ENCODE measurements at places on chromosomes 13 and 19. TPM values are rescaled to one million over a fixed set of nuclear protein-coding genes. Genes with fewer than 3 reads are reported as not detected.

DNA sequence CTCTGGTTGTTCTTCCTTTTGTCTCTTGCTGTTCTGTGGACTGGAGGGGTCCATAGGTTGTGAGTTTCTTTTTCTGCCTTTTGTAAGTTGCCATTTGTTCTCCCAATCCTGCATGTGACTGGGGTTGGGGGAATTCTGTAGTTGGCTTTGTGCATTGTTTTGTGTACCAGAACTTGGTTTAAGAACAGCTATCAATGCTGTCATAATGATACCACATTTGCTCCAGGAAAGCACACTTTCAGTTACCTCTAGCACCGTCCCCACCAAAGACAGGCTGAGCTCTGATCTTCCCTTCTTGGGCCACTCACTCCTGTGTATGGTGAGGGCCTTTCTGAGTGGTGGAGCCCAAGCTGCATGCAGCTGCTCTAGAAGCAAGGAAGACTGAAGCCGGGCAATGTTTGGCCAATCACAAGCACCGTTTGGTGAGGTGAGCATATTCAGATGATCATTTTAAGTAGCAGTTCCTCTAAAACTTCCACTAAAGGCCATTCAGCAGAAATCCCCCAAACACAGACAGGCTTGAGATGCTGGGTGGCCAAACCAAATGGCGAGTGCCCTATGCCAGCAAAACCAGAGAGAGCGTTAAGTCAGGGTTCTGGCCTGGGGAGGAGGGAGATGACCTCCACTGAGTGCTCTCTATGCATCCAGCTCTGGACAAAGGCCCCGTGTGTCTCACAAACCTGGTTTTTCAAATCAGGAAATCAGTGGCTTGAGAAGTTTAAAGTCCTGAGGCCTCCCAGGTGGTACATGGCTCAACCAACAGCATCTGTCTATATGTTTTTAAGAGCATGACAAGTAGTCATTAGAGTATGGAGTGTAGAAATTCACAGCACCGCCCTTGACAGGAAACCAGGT is 120.7 kb upstream of the SPATA13 start:
- DNase-seq, result no peak

DNA sequence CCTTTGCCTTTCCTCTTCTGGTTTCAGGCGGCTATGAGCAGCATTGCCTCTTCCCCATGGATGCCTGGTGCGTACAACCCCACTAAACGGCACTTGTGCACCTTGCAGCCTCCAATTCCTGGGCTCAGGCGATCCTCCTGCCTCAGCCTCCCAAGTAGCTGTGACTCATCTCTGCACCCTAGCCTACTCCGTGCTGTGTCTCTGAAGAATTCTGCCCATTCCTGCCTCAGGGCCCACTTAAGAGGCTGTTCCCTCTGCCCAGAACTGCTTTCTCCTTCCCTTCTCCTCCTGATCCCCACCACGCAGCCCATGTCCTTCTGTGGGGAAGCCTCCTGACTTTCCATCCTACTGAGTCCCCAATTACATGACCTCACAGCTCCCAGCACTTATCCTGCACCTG is 142.2 kb upstream of the ZNF507 start:
- no peak for DNase-seq

GRCh38 chr13:60584976-60585375 is 188.0 kb downstream of the TDRD3 start:
- DNase-seq, result no peak

- no peak for DNase-seq
Observed at GRCh38 chr13:80504453-80504852, 163.5 kb upstream of the SPRY2 start.

DNA sequence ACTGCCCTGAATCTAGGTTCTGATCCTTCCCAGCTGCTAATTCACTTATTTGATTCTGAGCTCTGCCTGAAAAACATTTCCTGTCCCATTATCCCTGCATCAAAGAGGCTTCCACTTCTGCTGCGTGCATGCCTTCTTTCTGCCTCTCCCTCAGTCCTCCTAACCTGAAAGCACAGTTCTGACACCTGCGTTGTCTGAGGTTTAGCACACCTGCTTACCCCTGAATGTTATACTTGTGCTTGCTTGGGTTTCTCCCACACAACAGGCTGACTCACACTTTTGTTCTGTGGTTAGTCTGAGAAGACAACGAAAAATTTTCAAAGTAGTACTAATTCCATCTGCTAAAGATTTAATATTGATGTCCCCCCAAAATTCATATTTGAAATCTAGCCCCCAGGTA is 3.1 kb upstream of the SOHLH2 start:
- DNase-seq, result no peak

GRCh38 chr19:7914598-7915045 is at the start of gene TGFBR3L:
TSS of gene TGFBR3L (plus strand) at chr19:7914830.
- DNase-seq, result no peak

- no peak for DNase-seq
Observed at GRCh38 chr13:96993634-96994016, 651 bp downstream of the OXGR1 start.

DNA sequence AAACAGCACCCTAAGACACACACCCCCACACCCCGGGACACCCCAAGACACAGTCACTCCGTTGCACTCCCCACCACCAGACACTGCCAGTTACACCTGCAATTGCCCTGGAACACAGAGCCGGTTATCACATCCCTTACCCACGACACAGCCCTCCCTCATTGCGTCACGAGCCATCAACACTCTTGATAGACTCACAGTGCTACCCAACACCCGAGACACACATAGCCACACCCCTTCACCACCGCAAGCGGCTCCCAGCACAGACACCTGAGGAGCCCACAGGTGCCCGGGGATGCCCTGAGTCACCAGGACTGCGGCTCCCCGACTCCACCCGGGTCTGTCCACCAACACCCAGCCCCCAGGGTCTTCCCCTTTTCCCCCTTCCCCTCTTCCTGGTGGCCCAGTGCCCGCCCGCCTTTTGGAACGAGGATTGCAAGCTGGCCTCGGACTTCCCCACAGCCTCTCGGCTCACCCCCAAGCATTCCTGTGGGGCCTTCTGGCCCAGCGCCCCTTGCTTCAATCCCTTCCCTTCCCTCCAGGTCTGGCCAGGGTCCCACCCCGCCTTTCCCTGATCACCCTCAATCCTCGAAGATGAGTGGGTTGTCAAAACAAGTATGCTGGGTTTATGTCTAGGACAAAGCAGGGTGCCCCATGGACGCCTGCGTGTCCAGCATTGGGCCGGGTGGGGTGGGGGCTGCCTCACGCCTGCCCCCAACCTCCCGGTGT is 1.7 kb upstream of the PTGER1 start:
- peak; percentile 83 for DNase-seq

DNA sequence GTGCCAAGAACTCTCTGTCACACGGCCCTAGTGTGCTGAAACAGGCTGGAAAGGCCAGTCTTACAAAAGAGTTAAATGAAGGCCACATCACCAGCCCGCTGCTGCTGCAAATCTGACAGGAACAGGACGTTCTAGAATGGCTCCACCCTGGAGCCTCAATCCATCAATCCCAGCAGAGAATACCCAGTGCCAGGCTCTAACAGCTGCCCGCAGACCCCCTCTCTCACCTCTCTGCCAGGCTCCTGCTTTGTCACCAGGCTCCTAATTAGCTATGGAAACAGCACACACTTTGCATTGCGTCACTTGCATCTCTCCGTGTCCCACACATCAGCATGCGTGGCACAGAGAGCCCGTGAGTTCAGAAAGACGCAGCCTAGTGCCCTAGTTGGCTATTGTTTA is 314.1 kb downstream of the FOXO1 start:
- DNase-seq, result no peak

DNA sequence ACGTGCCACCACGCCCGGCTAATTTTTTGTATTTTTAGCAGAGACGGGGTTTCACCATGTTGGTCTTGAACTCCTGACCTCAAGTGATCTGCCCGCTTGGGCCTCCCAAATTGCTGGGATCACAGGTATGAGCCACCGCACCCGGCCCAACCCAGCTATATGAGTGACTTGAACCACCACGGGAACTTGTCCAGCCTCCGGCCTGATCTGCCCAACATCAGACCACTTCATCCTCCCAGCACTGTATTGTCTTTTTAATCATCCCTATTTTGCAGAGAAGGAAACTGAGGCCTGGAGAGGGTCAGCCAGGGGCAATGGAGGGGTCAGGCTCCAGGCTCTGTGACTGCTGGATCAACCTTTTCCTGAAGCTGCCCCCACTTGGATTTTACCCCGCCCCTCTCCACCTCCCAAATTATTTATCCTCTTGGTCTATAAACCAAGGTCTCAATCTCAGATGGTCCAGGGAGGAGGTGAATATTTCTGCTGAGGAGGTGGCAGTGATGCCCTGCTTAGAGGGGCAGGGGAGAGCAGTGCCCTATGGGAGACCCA is 893 bp upstream of the PLIN3 start:
- no peak for DNase-seq

DNA sequence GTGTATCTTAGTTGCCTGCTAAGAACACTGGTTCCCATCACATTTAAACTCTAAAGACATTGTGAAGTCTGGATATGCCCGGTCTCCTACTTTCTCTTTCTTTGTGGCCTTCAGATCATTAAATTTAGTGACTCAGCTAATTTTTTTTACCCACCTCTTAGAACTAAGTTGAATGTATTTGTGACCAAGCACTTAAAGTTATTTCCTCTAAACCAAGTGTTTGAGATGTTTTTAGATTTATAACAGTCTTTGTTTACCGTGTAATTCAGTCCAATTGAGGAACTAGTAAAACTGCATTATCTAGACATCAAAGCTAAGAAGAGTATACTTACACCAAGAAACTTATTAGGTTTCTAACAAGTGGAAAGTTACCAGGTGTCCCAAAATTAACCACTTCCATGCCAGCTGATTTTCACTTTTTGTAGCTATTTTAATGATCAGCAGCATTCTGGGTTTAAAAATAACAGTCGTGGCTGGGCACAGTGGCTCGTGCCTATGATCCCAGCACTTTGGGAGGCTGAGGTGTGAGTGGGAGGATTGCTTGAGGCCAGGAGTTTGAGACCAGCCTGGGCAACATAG is 53.1 kb downstream of the ARHGAP35 start:
- DNase-seq, result peak; percentile 34

DNA sequence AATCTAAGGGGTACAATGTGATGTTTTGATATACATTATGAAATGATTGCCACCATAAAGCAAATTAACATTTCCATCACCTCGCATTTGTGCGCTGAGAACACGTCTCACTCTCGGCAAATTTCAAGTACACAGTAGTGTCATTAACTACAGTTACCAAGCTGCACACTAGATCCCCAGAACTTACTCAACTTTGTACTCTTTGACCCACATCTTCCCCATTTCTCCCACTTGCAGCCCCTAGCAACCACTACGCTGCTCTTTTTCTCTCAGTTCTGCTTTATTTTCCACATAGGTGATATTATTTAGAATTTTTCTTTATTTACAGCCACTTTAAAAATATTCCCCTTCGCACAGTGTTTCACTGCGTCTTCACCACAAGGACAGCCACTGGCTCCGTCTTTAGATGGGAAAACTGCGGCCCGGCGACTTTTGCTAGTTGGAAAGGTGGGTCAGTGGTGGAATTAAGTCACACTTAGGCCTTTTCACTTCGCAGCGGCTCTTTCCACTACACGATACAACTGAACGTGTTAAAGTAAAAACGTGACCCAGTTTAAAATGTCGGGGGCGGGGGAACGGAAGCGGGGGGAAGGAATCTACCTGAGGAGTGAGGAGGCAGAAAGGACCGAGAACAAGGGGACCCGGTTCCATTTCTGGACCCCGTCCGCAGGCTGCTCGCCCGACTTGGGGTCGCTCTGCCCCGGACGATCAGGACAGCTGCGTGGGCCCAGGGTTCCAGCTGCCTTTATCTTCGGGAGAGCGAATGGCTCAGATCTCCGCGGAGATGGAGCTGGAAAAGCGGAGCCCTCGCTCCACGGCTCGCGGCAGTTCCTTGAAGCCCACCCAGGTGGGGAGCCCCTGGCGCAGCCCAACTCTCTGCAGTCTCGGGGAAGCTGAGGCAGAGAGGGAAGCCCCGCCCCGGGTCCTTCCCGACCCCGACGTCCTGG is 486.1 kb downstream of the UQCRFS1 start:
- DNase-seq, result no peak

GRCh38 chr13:94478913-94479312 is 569 bp downstream of the DCT start:
- no peak for DNase-seq

- DNase-seq, result no peak
Observed at GRCh38 chr19:51185069-51185867, 39.6 kb upstream of the CD33 start.

DNA sequence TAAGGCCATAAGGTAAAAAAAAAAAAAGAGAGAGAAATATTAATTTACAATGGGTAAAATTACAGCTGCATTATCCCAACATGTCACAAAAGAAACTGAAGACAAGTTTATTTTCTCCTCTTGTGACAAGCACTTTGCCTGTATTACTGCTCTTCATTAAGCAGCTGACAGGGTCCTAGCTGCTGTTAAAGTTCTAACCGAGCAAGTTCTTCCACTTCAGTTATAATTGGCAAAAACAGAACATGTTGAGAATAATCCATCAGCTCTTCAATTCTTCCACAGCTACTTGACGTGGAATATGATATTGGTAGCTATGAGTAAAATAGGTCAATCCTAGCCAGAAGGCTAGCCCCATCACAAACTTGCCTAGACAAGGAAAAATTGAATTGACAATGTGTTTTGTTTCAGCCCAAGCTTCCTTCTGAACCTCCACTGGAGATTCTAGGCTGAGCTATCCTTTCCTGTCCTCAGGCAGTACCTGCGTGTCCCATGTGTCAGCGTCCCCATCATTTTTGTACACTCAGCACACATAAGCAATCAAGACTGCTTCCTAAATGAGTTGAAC is 32.2 kb upstream of the DOCK9 start:
- DNase-seq, result no peak

GRCh38 chr19:18097217-18097992 is at the start of gene MAST3:
TSS of gene MAST3 (plus strand) at chr19:18097778. CDS start at chr19:18097793, 15 bp downstream.
- DNase-seq, result peak; percentile 93

- DNase-seq, result no peak
Observed at GRCh38 chr13:29582171-29582570, 13.3 kb downstream of the SLC7A1 start.

DNA sequence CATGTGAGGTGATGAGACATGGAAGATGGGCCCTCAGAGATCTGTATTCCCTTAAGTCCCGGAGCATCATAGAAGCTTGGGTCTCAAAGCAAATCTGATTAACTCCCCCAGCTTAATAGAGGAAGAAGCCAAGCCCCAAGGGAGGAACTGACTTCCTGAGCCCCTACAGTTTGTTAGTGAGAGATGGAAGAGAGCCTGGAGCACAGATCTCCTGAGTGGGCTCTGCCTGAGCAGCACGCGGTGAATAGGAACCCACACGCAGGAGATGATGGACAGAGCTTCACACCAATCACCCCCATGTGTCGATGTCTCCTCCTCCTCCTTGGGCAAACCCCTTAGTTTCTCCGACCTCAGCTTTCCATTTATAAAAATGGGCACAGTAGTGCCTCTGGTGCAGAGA is 50.1 kb upstream of the ATP12A start:
- DNase-seq, result no peak

GRCh38 chr19:12676384-12676792 is 5.3 kb downstream of the DHPS start:
- DNase-seq, result peak; percentile 92

Gene CGB5
- total RNA-seq, result 0.52 TPM

Gene ZNF234
- total RNA-seq, result 1.6 TPM

Gene LPAR2
- total RNA-seq, result 31.0 TPM

Gene OR10H1
- total RNA-seq, result not detected

Gene CAPN12
- 5.5 TPM for total RNA-seq

Gene KLK8
- total RNA-seq, result not detected

Gene C13orf42
- total RNA-seq, result not detected

Gene RGL3
- 23.5 TPM for total RNA-seq

Gene PLIN4
- total RNA-seq, result 9.8 TPM

Gene LIM2
- not detected for total RNA-seq

Gene LRRC25
- total RNA-seq, result not detected

Measured in PC-3 (cell line).